ENCODE measurements at places on chromosomes 3 and 15.

DNA sequence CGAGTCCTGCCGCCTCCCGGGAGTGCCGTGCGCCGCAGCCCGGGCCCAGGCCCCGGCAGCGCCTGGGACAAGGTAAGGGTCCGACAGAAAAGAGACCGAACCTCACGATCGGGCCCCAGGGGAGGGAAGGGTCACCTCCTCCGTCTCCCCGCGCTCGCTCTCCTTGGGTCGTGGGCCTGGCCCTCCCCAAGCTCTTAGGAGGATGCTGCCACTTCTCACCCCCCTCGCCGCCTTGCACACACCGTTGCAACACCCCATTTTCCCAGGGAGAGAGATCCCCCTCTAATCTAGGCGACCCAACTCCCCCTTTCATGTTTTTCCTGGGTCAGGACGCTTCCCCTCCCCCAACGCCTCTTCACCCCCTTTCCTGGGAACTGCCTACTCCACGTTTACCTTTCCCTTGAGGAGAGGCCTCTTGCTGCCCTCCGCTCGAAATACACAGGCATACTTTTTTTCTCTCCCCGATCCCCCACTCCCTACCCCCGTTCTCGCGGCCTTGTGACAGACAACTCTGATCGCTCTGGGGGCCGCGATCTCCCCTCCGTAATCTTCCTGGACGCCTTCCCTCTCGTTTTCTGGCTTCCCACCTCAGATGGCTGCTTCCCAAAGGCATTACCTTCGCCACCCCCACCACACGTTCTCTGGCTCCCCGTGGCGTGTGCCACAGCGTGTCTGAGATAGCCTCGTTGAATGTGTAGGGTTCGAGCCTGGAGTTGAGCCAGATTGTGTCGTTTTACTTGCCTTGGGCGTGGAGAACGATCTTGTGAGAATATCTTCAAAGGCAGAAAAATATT is 688 bp downstream of the SETD5 start:
- peak; percentile 41 for DNase-seq

- no peak for DNase-seq
Observed at GRCh38 chr15:68589053-68589452, 10.3 kb downstream of the CORO2B start.

DNA sequence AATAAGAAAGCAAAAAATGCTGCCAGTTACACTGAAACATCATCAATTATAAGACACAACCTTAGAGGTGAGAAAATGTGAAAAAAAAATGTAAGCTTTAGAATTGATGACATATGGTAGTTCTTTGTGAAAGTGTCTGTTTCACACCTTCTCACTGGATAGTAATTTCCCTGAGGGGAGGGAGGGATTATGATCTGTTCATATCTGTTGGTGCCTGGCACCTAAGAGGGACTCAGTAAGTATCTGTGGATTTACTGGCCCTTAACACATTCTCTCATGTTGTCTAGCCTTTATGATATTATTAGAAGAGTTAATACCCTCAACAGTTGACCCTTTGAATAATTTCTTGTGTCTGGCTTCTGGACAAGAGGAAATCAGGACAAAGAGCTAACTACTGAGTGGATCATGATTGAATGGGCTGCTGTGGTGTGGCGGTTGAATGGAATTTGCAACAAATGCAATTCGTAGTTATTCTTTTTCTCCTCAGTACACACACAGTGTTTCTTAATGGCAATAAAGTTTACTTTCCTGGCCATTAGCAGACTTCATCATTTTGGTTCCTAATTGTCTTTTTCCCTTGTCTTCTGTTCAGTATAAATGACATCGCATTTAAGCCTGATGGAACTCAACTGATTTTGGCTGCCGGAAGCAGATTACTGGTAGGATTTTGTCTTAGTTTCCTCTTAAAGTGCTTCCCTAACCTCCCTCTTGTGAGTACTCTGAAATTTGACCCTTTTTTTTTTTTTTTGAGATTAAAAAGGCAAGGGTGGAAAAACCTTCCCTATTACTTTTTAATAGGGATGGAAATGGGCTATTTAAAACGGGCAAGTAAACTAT is 9.5 kb downstream of the IFT122 start:
- DNase-seq: no peak

GRCh38 chr3:146640955-146641867 is 36.1 kb upstream of the PLSCR5 start:
- DNase-seq: peak; percentile 51

DNA sequence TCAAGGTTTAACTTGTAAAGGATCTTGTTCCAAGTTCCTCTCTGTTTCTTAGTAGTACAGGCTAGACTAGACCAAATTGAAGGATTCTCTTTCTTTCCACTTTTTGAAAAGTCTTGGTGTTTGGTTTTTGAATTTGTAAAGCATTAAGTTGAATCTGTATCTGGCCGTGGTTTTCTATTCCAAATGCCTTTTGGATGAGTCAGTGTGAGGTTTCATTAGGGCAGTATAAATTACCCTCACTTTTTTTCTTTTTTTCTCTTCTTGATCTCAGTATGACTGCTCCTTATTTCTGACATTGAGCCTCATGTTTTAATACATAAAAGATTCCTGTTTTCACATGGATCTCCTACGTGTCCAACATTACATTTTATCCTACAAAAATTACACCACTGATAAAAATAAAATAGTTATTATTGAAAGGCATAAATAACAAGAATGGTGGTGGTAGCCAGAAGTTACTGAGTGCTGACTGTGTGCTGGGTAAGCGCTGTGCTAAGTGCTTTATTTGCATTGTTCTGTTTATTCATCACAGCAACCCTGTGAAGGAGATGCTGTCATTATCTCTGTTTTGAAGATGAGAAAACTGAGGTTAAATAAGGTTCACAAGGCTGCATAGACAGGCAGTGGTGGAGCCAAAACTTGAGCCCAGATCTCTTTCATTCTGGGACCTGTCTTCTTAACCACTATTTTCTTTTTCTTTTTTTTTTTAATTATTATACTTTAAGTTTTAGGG is 48.3 kb downstream of the MITF start:
- no peak for DNase-seq

GRCh38 chr3:134087060-134087974 is 57.6 kb upstream of the SLCO2A1 start:
- DNase-seq: no peak

- no peak for DNase-seq
Observed at GRCh38 chr3:148964809-148965208, 26.5 kb upstream of the GYG1 start.

DNA sequence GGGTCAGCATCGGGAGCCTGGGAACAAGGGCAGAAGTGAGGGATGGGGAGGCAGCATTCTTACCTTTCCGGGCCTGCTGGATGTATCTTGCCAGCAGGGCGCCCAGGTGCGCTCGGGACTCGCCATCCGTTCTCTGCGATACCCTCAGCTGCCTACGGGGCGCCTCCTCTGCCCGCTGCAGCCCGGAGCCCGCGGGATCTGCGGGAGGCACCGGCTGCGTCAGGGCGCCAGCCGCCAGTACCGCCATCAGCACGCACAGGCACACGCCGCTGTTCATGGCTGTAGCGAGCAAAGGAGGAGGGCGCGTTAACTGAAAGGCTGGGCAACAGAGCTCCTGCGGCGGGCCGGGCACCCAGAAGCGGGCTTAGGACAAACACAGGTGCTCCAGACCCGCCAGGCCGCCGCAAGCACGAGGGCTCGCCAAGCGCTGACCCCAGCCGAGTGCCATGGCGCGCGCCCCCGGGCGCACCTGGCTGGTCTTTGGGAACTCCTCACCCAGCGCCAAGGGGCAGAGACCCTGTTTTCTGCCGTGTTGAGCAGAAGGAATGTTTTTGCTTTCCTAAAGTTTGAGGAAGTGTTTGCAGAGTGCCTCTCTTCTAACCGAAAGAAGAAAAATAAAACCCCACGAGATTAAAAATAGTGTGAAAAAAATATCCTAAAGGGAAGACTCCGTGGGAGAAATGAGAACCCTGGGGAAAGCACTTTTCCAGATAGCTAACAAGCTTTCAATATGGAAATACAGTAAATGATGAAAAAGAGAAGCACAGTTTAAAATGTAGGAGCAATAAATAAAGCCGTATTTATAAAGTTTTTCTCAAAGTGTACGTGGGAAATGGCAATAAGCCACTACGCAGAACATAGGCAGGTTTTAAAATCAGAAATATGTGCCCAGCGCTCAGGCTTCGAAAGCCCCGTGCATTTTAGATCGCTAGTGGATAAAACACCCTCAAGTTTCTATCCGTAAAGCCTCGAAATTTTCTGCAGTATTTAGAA is 2.3 kb downstream of the CCK start:
- DNase-seq: no peak

DNA sequence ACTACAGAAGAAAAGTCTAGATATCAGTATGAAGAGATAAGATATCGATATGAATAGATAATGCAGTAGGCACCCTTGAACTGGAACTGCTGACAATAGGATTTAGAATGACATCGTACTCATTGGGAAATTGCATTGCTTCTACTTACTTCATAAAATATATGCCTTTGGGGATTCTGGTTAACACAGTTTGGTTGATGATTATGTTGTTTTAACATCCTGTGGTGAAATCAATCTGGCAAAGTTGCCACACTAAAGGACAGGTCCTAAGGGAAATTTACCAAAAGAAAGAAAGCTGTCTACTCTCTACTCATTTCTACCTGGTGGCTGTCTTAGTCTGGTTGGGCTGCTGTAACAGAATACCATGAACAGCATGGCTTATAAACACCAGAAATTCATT is 417.4 kb upstream of the DPH6 start:
- no peak for DNase-seq

- DNase-seq: no peak
Observed at GRCh38 chr3:121768452-121768851, 18.9 kb upstream of the GOLGB1 start.

- DNase-seq: no peak
Observed at GRCh38 chr3:70053293-70053692, 53.8 kb downstream of the SAMMSON start.

- no peak for DNase-seq
Observed at GRCh38 chr3:172373912-172374311, 74.3 kb downstream of the GHSR start.

GRCh38 chr15:47663101-47663500 is 54.2 kb upstream of the SEMA6D start:
- no peak for DNase-seq

GRCh38 chr15:81002331-81003096 is 1.8 kb downstream of the TLNRD1 start:
- no peak for DNase-seq

GRCh38 chr3:37956723-37957538 is 33.7 kb upstream of the VILL start:
- no peak for DNase-seq

DNA sequence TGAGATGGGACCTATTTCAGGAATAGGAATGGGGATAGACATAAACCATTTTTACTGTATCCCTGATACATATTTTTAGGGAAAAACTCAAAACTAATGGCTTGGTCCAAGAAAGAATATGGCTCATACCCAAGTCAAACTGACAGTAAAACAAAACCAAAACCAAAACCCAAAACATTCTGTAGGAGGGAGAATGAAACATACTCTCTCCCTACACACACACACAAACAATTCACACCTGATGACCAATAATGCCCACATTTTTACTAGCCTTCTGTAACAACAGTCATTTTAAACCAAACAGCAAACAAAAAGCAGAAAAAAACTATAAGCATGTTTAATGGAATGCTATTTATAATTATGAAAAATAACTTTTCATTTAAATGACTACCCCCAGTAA is 74.9 kb downstream of the NBEAL2 start:
- no peak for DNase-seq

DNA sequence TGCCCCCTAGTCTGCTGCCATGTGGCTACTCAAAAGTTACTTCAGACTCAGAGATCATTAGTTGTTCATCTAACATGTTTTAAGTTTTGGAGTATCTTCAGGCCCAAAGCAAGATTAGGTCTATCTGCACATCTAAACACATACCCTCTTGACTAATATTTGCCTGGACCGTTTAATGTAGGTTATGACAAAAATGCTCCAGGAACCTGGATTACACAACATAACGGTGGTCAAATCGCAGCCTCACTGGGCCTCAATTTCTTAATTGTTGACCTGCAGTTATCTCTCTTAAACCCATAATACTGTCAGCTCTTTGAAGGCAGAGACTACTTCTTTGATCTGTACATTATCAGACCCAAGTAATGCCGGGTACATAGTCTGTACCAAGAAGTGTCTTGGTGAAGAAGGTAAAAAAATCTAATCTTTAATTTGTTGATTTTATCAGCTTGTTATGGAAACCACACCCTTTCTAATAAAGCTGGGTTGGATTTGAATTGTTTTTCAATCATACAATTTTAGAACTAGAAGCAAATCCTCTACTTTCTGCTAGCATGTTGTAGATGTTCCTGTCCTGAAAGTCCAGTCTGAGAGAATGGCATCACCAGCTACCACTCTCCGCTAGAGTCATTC is 3.6 kb downstream of the SNRK start:
- DNase-seq: no peak

DNA sequence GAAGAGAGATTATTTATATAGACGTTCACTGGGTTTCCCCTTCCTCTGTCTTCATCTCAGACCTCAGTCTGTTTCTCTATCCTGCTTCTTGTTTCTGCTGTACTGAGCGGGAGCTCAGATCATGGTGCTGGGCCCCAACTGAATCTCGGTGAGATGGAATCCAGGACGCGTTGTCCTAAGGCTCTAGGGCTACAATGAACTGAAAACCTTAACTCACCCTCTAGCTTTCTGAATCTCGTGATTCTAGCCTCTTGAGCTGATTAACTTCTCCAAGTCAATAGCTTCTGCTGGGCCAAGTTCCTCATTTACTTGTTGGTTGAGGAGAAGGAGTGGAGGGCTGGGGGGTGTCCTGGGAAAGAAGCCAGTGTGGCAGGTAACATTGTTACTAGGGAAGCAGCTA is 32.7 kb upstream of the MAP3K13 start:
- peak; percentile 61 for DNase-seq

DNA sequence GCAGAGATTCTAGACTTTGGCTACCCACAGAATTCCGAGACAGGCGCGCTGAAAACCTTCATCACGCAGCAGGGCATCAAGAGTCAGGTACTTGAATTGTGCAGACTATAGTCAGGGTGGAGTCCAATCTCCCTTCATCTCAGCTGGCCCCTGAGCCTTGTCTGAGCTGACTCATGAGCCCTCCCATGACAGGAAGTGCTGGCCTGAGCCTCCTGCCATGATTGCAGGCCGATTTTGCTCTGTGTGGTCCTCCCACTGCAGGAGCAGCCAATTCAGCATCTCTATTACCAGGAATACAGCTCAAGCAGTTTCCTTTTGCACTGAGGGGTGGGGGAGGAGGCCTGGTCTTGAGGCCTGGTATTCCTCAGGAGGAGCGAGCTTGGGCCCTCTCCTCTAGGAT is 5.5 kb downstream of the AP2M1 start:
- no peak for DNase-seq

DNA sequence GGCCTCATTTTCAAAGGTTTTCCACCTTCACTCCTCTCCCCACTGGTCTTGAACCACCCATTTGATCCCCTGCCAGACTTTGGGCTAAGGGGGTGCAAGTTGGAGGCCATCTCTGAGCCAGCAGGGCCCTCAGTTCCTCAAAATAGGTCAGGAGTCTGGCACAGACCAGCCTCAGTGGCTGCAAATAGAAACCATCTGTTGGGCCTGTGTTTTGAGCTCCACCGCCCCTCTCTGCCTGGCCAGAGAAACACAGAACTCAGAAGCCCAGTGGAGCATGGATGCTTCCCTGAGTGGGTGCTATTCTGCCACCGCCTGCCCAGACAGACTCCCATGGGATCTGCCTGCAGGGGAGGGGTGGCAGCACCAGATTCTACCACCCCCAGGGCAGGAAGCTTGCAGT is 56.3 kb downstream of the CORO2B start:
- peak; percentile 89 for DNase-seq

All from pons (tissue), 1 donor.